ENCODE measurements at places on chromosomes 1 and 21.

DNA sequence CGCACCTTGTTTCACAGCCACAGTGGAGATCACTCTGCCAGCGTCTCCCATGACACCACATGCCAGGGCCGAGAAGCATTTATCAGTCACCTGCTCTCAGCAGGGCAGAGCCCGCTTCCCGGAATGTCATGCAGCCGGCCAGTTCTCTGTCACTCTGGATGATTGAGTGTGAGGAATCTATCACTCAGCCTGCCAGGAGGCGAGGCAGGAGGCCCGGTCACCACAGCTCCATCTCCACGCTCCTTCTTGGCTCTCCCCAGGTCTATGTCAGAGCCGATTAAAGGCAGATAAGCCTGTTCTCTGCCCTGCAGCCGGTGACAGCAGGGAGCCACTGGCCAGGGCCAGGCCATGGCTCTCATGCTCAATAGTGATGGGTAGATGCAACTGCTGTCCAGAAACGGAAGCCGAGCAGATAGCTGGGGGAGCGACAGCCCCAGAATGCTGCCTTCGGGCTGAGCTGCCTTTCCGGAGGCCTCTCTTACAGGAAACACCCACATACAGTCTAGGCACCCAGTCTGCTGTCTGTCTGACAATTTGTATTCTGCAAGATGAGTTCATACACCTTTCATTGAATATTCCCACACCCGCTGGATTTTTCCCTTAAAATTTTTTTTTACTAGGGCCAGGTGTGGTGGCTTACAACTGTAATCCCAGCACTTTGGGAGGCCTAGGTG, 64.1 kb downstream of the ACTL8 start:
- DNase-seq = no peak

GRCh38 chr1:245279346-245279745, 124.6 kb downstream of the KIF26B start:
- no peak for DNase-seq

GRCh38 chr1:157105988-157106812, 6.6 kb upstream of the ETV3L start:
- DNase-seq = no peak

DNA sequence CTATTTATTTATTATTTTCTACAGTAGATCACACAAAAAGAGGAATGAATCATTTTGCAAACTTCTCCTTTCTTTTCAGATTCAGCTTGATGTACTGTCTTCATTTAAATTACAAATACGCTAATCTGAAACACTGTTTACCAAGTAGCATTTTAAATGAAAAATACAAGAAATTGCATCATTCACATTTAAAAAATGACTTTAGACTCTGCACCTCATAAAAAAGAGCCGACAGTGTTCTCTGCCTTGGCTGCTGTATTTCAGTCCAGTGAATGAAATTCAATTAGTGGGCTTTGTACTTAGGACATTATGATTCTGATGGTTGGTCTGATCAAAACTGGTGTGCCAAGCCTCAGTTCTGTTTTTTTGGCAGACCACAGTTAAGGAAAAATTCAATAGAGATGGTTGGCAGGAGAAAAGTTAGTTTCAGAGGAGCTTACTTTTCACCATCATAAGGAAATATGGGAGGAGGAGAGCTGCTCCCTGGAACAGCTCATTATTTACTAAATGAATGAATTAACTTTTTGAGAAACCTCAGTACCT, 222.4 kb upstream of the ESRRG start:
- no peak for DNase-seq

DNA sequence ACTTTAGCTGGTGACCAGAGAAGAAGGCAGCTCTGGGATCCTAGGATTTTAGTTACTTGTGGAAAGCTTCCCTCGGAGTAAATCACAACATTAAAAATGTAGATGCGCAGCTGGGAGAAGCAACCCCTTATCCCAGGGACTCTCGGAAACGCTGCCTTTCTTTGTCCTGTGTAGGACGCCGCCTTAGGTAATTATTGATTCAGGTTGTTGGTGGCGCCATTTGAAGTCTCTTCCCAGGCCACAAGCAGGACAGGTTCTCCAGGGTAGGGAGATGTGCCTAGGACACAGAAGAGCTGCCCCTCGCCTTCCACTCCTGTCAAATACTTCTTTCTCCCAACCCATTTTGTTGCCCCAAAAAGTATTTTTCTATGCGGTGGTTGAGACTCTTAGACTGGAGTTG, 10.3 kb downstream of the SLC37A1 start:
- no peak for DNase-seq

DNA sequence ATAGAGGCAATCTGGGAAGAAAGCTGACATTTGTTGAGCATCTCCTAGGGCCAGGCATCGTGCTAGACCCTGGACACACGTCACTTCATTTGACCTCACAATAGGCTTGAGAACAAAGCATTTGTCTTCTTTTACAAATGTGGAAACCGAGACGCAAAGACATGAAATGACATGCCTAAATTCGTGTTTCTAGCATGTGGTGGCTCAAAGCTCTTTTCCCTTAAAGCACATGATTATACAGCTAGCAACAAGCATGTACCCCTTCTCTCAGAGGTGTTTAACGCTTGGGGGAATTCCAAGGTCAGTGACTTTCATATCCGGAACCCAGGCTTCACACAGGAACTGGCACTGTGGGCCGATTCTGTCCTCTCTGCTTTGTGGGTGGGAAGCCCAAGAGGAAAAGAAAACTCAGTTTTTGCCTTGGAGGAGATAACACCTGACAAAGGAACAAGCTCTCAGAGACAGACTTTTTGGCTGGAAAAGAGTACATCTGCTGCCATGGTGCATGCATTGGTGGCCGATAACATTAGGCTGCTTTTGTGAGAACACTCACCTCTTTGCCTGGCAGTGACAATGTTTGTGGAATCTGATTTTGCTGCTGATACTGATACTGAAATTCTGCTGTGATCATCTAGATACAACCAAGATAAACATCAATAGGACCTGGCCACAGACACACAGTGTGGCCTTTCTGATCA, 15.4 kb upstream of the CD2 start:
- peak; percentile 47 for DNase-seq

DNA sequence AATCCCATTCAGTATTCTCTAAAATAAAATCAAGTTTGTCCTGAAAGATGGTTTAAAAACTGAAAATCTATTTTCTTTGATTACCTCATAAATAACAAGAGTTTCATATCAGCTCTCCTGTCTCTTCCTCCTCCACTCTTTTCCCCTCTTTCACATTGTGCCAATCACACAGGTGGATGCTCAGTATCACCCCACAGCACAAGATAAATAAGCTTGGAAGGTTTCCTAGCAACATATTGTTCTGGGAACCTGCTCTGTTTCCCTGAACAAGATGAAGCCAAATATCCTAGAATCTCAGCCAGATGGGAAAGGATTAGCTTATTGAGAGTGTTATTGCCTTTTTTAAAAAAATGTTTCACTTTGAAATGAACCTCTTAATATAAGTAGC, 45.7 kb upstream of the CACYBP start:
- no peak for DNase-seq

DNA sequence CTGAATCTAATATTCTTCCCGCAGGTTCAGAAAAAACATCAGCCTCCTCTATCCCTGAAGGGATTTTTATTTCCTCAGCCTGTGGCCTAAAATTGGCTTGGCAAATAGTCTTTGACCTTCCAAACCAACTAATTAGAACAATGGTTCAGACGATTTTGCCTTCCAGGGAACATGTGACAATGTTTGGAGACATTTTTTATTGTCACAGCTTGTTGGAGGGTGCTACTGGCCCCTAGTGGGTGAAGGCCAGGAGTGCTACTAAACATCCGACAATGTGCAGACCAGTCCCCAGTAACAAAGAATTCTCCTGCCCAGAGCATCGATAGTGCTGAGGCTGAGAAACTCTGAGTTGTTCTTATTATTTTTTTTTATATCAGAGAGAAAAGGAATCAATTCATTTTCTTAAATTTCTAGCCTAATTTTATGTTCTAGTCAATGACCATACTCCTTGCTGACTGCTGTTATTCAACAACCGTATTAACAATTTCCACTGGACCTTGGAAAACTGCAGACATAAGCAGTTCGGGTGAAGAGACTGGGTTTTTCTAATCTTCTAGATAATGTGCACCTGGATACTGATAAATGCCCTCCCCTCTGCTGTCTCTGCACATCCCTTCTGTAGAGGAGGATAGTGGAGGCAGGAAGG, 280.7 kb downstream of the LMX1A start:
- no peak for DNase-seq

DNA sequence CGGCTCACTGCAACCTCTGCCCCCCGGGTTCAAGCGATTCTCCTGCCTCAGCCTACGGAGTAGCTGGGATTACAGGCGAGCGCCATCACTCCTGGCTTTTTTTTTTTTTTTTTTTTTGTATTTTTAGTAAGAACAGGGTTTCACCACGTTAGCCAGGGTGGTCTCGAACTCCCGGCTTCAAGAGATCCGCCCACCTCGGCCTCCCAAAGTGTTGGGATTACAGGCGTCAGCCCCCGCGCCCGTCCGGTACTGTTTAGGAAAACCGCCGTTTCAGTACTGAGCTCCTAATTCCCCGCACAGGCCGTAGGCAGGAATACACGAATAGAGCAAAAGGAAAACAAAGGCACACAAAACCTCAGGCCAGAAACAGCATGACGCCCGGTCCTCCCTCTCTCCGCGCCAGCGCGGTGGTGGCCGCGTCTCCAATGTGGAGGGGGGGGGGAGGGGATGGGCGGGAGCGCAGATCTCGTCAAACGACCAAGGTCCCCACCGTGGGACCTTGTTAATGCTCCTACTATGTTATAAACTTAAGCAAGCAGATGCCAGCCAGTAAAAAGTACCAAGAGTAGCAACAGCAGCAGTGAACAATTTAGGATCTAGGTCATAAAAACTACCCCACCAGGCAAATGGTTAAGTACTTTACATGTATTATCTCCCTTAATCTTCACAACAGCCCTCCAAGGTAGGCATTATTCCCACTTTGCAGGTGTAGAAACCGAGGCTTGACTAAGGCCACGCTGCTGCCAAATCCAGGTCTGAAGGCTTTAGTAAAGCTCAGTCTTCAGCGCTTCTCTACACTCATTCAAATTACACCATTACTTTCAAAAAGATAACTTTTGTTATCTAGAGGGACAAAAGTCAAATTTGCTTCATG, 648 bp upstream of the ADAR start:
- DNase-seq = peak; percentile 53

- no peak for DNase-seq
Measured at GRCh38 chr1:29504196-29504595, 267.9 kb downstream of the PTPRU start.

DNA sequence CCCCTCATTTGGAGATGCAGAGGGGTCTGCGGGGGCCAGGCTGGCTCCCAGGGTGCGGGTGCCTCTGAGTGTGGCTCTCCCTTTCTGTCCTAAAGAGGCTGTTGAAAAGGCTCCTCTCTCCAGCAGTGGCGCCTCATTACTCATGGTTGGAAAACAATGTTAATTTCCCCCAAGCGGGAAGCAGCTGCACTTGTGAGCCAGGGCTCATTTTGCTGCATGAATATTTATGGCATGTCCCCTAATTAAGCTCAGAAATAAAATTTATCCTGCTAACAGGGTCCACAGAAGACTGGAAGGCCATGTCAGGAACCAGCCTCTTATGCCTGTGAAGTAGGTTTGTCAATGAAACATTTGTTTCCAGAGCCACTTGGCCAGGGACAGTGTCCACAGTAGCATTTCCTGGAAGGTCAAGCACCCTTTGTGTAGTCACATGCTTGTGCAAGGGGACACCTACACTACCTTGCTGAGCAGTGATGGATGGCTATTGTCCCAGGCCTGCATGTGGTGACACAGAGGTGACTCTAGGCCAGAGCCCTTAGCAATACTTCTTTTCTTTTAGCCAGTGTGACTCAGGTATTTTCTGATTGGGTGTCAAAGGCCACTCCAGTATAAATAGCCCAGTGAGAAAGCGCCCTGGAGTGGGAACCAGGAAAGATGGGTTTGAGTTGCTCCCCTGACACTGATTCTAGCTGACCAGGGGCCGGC, 259.0 kb downstream of the FOXD2 start:
- DNase-seq = no peak

DNA sequence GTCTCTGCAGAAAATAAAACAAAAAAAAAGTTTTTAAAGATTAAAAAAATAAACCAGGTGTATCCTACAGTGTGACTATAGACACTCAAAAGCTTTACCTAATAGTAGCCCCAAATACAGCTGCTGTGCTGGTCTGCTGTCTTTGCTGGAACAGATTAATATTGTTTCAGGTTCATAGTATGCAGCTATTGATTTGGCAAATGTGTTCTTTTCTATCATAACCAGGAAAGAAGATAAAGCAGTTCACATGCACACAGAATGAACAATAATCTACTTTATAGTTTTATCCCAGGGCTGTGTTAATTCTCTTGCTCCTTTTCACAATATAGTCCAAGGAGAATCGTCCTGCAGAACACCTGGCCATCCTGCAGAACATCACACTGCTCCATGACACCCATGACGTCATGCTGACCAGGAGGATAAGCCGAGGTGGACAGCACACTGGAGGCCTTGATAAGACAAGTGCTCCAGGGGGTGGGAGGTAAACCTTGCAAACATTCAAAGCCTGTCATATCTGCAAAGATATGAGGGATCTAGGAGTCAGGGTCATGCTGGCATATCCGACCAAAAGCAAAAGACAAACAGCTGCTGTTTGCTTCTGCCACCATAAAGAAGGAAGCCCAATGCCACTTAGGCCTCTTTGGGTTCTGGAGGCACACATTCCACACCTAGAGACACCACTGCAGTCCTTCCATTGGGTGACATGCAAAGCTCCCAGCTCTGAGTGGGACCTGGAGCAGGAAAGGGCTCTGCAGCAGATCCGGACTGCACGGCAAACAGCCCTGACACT, 86.1 kb upstream of the SLC2A1 start:
- DNase-seq = no peak

- DNase-seq = no peak
Measured at GRCh38 chr1:228420968-228421826, 4.5 kb upstream of the TRIM17 start.

- DNase-seq = no peak
Measured at GRCh38 chr1:108554682-108555427, 5.0 kb upstream of the EEIG2 start.

GRCh38 chr1:78081980-78082860, 36.5 kb downstream of the GIPC2 start:
- no peak for DNase-seq

- no peak for DNase-seq
Measured at GRCh38 chr1:207407655-207408260, 46.4 kb upstream of the CR2 start.

DNA sequence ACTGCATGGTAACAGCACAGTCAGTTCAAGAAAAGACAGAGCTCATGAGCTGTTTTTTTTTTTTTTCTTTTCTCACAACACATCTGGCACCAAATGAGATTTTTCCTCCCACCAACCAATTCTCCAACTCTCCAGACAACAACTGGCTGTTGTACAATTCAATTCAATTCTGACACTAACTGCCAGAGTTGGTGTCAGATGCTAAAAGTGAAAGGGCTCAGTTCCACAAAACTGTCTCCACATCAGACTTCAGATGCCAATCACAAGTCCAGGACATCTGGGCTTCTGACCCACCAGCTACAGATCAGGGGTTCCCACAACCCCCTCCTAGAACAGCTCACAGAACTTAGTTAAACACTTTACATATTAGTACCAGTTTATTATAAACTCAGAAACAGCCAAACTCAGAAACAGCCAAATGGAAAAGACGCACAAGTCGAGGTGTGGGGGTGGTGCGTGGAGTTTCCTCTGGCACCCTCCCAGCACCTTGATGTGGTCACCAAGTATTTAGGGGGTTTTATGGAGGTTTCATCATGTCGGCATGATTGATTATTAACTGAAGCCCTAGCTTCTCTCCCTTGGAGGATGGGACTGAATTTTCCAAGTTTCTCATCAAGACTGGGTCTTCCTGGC, 39.2 kb upstream of the LRRC8D start:
- peak; percentile 33 for DNase-seq

Data from T-helper 1 cell (primary cell).